Hindlimb muscle (tissue), 1 donor: ENCODE measurements at places on chromosomes 6 and 20.
A peak's percentile ranks its signal among the peaks of the same experiment; 100 is the strongest.

DNA sequence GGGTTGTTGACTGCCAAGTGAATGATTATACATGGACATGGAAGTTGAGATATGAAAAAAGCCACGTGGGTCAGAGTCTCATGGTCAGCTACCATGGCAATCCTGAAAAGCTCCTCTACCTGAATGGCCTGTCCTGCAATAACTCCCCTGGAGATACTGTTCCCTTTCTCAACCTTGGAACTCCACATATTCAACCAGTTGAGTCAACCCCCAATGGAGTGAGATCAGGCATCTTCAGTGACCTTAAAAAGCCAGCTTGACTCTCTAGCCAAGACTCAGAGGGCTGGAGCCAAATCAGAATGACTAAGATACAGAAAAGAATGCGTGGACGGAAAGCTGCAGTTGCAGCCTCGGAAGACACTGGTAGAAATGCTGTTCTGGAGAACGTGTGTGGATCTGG is 341.3 kb downstream of the FOXA2 start:
- no peak for DNase-seq

- no peak for DNase-seq
Observed at GRCh38 chr6:27810768-27811450, 101.3 kb downstream of the OR2B2 start.

DNA sequence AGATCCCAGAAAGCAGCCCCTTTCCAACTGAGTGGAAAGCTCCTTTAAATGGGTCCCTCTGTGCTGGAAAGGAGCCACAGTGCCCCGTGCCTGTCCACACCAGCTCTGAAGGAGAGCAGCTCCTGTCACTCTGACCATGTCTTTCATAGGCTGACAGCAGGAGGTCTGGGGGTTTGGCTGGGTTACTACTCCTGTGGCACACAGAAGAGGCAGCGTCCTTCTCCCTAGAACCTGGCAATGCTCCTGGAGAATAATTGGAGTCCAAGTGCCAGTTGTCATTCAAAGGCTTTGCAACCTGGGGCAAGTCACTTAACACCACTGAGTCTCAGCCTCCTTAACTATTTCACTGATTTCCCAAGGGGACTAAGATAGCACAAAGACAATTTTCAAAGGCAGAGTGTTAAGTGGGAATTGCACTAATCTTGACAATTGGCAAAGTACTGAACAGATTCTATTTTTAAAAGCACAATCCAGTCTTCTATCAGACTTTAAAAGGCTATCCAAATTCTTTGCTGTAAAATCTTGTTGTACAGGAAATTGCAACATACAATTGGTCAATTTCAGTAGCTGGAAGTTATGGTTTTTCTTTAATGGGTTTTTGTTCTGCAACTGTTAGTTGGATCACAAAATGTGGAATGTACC is 457.2 kb downstream of the KIF16B start:
- DNase-seq: no peak

DNA sequence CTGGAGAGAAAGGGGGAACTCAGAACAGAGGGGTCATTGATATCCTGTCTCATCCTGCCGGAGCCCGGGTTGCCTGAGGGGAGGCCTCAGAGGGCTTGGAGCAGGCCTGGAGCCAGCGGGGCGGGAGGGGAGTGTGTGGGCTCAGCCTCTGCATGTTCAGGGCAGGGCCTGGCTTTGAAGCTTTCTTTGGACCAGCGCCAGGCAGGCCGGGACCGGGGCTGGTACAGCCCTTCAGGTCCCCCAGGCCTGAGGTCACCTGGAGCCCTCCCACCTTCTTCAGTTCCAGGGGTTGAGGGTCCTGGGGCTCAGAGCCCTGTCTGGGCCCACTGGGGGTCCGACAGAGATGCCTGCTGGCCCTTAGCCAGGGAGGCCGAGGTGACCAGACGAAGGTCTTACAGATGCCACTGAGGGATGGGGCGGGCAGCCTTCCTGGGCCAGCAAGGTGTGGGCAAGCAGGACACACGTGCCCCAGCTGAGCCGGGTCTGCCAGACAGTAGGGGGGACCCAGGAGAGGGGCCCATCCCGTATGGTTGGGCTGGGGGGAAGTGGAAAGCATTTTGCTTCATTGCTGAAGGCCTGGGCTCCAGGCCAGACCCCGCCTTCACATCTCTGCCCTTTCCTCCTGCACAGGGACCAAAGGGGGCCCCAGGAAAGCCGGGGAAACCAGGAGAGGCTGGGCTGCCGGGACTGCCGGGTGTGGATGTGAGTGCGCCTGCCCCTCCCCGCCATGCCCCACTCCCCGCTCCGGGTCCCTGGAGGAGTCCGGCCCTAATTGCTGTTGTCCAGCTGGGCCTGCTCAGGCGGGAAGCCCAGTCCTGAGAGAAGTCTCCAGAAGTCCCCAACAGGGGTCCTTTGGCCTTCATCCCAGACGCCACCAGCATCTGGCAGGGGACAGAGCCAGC is 2.0 kb downstream of the COL9A3 start:
- DNase-seq: peak; percentile 80

DNA sequence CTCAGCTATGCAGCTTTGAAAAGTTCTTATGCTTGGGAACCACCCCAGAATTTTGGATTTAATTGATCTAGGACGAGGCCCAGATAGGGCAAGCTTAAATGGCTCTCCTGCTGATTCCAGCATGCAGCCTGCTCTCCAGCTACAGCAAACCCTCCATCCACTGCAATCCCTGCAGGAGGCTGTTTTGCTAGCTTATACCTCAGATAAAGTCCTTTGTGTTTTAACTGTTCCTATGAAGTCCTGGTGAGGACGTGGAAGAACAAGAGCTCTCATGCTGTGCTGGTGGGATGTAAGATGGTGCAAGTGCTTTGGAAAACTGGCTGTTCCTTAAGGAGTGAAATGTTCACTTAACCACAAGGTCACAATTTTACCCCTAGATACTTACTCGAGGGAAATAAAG is 25.5 kb upstream of the NXT1 start:
- no peak for DNase-seq

DNA sequence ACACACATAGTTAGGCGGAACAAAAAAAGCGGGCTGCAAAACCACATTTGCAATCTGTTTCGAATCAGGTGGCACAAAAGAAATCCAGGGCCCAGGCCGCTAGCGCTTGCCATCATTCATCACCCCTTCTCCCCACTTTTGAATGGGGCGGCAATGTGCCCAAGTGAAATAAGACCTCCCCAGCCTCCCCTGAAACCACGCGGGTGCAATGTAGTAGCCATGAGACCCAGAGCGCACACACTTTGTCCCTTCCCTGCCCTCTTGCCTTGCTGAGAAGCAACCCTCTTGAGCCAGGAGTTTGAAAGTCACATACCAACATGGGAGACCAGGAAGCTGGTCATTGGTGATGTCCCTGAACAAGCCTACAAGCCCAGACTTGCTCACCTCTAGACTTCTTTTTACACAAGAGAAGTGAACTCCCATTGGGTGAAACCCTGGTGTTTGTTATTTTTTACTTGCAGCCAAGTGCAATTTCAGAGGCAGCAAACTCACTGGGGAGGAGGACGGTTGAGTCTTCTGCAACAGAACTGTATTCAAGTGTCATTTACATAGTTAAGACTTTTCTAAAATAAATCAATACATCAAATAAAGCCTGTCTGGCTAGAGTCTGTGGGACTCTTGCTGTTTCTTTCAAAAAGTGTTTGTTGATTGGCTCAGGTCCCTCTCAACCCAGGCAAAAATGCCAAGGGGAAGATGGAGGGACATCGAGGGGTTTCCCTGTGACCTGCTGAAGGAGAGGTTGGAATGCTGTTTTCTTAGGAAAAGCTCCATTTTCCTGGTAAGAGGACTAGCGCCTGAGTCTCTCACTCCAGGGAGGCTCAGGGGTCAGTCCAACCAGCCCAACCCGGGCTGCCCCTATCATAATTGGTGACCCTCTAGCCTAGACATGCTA is 138.1 kb upstream of the PTPN1 start:
- DNase-seq: no peak

- no peak for DNase-seq
Observed at GRCh38 chr20:1918491-1919165, 23.4 kb downstream of the SIRPA start.
